ENCODE measurements at places on chromosomes 1 and 21. TPM values are rescaled to one million over a fixed set of nuclear protein-coding genes. Genes with fewer than 3 reads are reported as not detected.

Gene AADACL4
- polyA plus RNA-seq, result not detected

- DNase-seq, result no peak
Measured at GRCh38 chr1:31105646-31106045, 40.1 kb upstream of the PUM1 start.

GRCh38 chr1:106780806-106781569 lies 275.5 kb upstream of the PRMT6 start:
- no peak for DNase-seq

DNA sequence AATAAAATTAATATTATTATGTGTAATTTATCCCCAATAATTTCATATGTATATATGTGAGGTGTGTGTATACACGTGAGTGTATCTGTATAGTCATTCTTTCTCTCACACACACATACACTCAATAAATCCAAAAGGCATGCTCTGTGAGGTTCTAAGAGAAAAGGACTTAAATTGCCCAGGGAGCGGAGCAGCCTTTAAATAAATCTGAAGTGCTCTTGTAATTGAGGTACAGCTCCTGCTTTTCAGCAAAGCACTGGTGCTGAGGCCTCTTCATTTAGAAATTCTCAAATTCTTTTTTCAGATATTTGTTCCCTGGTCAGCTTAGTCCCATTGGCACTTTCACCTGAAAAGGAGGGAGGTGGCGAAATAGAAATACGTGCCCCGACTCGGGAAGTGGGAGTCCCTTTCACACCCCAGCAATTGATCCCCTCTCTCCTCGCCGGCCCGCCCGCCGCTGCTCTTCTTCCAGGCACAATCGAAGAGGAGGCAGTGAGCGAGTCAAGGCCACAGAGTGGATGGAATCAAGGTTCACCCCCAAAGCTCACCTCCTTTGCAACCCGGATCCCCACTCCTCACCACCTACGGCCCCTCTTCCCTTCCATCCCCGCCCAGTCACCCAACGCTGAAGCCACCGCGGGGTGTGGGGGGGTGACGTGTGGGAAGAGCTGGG lies 944 bp downstream of the PLPPR5 start:
- peak; percentile 3 for DNase-seq

DNA sequence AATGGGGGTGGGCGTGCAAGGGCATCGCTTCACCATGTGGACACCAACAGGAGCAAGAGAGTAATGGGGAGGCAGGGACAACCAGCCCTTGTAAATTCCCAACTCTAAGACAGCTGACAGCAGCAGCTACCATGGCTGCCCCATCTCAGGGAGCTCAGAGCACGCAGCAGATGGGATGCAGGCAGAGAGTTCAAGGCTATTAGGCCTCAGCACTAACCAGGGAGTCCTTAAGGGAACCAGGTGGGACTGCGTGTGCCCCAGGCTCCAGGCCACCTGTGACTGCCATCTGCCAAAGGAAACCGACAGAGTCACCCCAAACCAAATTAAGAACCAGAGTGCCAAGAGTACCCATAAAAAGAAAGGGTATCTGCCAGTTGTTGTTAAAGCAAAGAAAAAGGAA lies 33.7 kb upstream of the PRDM2 start:
- no peak for DNase-seq

DNA sequence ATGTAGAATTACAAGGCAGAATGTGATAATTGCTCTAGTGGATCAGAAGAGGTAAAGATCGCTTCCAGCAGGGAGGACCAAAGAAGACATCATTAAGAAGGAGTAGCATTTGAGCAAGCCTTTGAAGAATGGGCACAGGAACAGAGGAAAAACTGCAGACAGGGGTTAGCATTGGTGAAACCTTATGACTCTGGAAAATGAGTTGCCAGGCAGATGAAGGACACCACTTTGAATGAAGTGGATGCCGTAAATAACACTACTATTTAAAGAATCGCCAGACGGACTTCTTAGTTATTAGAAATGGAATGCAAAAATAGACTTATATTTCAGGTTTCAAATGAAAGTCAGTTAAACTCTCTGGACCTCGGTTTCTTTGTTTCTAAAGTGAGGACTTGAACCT lies 727.7 kb downstream of the USP25 start:
- DNase-seq, result no peak

DNA sequence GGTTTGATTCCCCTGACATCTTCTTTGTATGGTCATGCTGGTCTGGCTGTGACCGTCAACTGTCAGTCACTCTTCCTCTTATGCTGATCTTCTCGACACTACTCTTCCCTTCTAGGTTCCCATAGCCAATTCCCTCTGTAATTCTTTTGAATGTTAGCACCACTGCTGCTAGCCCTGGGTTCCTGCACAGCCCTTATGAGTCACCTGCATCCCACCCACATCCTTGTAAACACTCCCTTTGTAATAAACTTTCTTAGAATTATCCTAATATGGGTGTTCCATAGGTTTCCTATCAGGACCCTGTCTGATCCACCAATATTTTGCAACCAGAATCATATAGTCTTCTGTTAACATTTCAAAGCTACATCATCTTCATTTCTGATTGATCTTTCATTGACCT lies 37.1 kb downstream of the JUN start:
- DNase-seq, result no peak

DNA sequence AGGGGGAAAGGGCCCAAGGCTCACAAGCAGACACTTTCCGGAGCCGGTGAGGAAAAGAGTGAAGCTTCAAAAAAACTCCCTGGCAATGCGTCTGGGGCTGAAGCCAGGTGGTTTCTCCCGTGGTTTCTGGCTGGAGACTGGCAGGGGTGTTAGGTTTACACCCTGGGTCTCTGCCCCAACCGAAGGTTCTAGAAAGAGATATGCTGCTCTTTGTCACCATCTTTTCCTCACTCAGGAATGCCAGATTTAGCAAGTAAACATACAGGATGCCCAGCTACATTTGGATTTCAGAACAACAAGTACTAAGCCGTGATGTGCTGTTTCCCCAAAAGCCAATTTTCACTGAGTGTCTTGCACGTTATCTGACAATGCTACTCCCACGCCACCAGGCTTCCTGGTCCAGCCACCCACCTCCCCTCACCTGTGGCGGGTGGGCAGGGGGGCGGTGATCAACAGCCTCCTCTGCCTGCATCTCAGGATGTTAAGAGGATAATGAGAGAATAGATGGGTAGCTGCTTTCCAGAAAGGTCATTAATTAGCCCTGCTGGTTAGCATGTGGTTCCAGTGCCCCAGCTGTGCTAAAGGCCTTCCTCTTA lies 69.6 kb upstream of the OLIG2 start:
- DNase-seq, result no peak

- no peak for DNase-seq
Measured at GRCh38 chr1:152108882-152109222, 6.4 kb downstream of the TCHH start.

DNA sequence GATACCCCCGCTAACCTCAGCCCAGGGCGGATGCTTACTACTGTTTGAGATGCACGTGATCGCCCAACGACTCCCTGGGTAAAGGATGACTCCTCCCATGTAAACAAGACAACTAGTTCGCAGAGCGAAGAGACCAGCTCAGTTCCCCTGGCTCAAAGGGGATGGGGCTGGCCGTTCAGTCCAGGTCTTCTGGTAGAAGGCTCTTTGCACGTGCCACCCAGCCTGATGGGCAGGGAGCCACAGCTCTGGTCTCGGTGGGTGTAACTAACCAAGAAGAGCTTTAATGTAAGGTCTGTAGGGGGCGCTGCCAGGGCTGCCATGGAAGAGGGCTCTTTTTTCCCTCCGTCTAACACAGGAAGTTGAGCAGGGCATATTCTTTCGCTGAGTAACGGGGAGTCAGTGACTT lies 49.4 kb upstream of the PARP1 start:
- no peak for DNase-seq

DNA sequence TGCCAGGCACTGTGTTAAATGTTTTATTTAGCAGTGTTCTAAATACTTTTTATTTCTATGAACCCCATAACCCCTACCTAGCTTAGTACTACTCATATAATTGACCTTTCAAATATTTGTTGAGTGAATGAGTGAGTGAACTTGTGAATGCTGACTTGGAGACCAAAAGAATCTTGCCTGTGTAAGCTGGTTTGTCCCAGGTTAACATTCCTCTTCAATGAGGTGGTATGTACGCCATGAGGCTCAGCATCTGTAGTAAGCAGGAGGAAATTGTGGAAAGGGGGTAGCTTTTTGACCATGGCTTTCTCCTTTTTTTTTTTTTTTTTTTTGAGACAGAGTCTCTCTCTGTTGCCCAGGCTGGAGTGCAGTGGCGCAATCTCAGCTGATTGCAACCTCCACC lies 14.6 kb downstream of the MED18 start:
- no peak for DNase-seq

- DNase-seq, result no peak
Measured at GRCh38 chr1:234975122-234975940, 153.3 kb downstream of the TOMM20 start.

DNA sequence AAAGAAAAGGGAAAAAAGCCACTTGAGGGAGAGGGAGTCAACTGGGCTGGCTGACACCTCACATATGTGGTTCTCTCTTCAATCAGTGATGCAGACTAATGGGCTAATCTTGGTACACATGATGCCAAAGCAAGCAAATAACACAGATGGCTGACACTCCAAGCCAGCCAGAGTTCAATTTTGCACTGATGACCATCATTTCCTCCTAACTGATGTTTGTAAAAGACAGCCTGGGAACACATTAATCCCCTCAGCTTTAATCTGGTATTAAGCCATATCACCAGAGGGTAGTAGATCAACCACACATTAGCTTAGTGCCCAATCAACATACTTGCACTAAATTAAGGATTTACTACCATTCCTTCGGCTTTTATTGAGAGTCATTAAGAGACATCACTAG lies 2.8 kb downstream of the VPS72 start:
- no peak for DNase-seq

DNA sequence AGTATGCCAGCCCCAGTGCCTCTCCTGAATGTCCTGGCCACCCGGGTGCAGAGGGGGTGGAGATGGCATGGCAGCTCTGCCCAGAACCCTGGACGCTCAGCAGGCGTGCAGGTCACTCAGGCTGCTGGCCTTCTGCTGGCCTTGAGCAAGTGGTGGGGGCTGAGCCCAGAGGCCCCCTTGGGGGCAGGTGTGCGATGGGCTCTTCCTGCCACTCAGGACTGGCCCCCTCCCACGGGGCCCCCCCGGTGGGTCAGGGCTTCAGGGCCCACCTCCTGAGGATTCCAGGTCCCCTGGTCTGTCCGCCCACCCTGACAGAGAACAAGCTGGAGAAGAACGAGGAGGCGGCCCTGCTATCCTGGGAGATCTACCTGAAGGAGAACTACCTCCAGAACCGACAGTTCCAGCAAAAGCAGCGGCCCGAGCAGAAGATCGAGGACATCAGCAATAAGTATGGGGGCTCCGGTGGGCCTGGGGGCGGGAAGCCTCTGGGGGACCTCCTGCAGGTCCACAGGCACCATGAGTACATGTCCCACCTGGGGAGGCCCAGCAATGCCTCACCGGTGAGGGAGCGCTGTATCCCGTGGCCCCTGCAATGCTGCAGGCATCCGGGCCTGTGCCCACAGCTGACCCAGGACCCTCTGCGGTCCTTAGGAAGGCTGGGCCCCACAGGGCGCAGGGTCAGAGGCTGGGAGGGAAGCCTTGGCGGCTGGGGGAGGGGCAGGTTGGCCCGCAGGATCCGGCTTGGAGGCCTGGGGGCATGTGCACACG lies 37.0 kb upstream of the LRRC3 start:
- DNase-seq, result no peak

GRCh38 chr21:28851645-28852044 lies 141.0 kb downstream of the LTN1 start:
- no peak for DNase-seq

DNA sequence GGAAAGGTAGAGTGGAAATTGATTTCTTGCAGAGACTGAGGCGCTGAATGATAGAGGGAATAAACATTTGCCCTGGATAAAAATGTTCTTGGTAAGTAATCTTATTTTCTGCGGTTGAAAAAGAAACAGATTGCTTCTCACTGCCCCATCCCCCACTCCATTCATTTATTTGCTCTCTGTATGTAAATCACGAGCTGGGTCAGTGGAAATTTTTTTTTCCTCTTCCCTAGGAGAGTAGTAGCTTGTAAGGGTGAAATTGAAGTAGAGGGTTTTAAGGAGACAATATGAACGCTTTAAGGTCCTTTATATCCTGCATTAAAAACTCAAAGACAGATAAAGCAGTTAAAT lies 1.4 kb upstream of the BRINP3 start:
- peak; percentile 9 for DNase-seq

- DNase-seq, result no peak
Measured at GRCh38 chr1:45306319-45306718, 20.4 kb upstream of the HPDL start.

- DNase-seq, result no peak
Measured at GRCh38 chr1:219837994-219838294, 90.4 kb downstream of the SLC30A10 start.

Gene HSD3B1
- polyA plus RNA-seq, result 0.93 TPM

Gene SPRR1A
- polyA plus RNA-seq, result not detected

- no peak for DNase-seq
Measured at GRCh38 chr1:159978107-159978398, 24.0 kb upstream of the SLAMF9 start.

Gene RCOR3
- polyA plus RNA-seq, result 66.3 TPM

DNA sequence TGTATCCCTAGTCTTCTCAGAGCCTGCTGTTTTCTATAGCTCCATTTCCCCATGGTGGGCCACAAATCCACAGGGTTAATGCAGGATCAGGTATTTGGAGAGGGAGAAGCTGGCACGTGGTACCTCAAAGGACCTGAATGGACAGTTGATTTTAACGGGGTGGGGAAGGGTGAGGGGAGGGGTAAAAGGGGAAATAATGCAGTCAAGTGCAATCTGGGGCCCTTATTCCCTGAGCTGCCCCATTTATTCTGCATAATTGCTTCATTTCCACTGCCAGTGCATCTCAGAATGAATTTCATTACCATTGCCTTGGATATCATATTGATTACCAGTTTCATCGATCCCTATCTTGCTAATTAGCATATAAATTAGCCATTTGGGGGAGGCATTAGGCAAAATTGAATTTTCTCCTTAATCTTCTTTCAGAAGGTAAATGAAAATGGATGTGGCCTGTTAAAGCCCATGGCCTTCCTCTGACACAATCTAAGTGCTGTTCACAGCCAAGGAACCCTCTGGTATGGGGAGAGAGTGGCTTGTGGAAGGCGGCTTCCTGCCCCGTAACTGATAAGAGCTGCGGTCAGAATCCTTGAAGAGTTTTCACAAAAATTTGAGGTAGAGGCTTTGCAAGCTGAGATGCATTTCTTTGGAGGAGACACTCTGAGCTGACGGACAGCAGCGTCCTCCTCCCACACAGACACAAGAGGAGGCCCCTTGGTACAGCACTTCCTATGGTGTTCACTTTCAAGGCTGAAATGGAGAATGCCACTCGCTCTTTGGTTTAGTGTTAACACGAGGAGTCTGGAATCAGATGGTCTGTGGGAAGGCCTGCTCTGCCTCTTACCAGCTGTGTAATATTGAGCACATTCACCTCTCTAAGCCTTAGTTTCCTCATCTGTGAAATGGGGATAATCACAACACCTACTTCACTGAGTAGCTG lies 34.4 kb downstream of the PHC2 start:
- no peak for DNase-seq

DNA sequence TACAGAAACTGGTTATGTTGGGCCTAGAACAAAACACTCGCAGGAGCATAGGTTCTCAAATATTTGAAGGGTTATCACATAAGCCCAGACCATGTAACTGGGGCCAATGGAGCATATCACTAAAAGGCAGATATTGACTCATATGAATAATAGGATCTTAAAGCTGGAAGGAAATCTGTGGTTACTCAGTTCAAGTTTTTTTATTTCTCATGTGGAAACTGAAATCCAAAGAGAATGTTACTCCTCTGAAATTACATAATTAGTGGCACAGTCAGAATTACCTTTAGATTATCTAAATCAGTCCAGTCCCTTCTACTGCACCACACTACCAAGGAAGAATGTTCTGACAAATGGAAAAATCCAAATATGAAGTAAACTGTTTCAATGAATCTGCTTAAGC lies 12.0 kb downstream of the SLAMF8 start:
- no peak for DNase-seq

GRCh38 chr1:54229281-54229891 lies 29.4 kb downstream of the MRPL37 start:
- DNase-seq, result no peak

Data from muscle of arm (tissue), 14 donors.